A549 treated with CORT108297 at 1 μM for 4 hours (cell line): ENCODE measurements at places on chromosomes 7 and 10. TPM values are rescaled to one million over a fixed set of nuclear protein-coding genes. Genes with fewer than 3 reads are reported as not detected.

The TBX20 gene
- total RNA-seq, result 1.5 to 2.6 TPM (median 2.1 TPM) in 5 replicates

The MALSU1 gene
- 70.9 to 88.0 TPM (median 86.3 TPM) in 5 replicates for total RNA-seq

The ENO4 gene
- total RNA-seq, result 0.09 to 0.68 TPM (median 0.21 TPM) in 5 replicates

The EGFR gene
- 85.3 to 136 TPM (median 112 TPM) in 5 replicates for total RNA-seq

The PHKG1 gene
- 0.31 to 0.83 TPM (median 0.65 TPM) in 5 replicates for total RNA-seq

The ABCB4 gene
- total RNA-seq, result not detected in 5 replicates

The GRID1 gene
- 0.18 to 0.44 TPM (median 0.24 TPM) in 5 replicates for total RNA-seq

The ZNF438 gene
- total RNA-seq, result 1.4 to 1.9 TPM (median 1.6 TPM) in 5 replicates

The BTBD16 gene
- total RNA-seq, result 0.35 to 0.82 TPM (median 0.64 TPM) in 5 replicates

The ZRANB1 gene
- total RNA-seq, result 7.2 to 10.3 TPM (median 9.0 TPM) in 5 replicates

The MEOX2 gene
- not detected in 5 replicates for total RNA-seq

The STK31 gene
- total RNA-seq, result 0.49 to 0.82 TPM (median 0.62 TPM) in 5 replicates

The NXPH1 gene
- total RNA-seq, result not detected in 5 replicates

The ZNF488 gene
- 10.3 to 15.1 TPM (median 13.3 TPM) in 5 replicates for total RNA-seq

The ODAD2 gene
- 0.02 to 0.13 TPM (median 0.03 TPM) in 3 of 5 replicates, not detected in the others for total RNA-seq

The SLC39A12 gene
- total RNA-seq, result not detected in 5 replicates

The PON3 gene
- total RNA-seq, result 31.2 to 39.6 TPM (median 33.8 TPM) in 5 replicates

The PTPRZ1 gene
- not detected in 5 replicates for total RNA-seq

The GDF10 gene
- total RNA-seq, result 0.06 to 0.14 TPM (median 0.09 TPM) in 5 replicates

The EIF3A gene
- total RNA-seq, result 111 to 155 TPM (median 134 TPM) in 5 replicates

The FEZF1 gene
- not detected in 5 replicates for total RNA-seq

The PAX4 gene
- not detected in 5 replicates for total RNA-seq

The TAC1 gene
- total RNA-seq, result not detected in 5 replicates

The WNT8B gene
- 0.03 to 0.07 TPM (median 0.04 TPM) in 3 of 5 replicates, not detected in the others for total RNA-seq

The TAS2R3 gene
- not detected in 5 replicates for total RNA-seq

The UBTD1 gene
- total RNA-seq, result 14.9 to 21.2 TPM (median 19.4 TPM) in 5 replicates

The FAM24A gene
- total RNA-seq, result not detected in 5 replicates
